Stimulated activated CD4-positive, alpha-beta T cell treated with anti-CD3 and anti-CD28 coated beads, Interleukin-2, amount 100 ng/mL, for 24 hours (primary cell): ENCODE measurements at places on chromosomes 4 and X.

GRCh38 chr4:151983854-151984253 is 223.0 kb upstream of the GATB start:
- DNase-seq = no peak

DNA sequence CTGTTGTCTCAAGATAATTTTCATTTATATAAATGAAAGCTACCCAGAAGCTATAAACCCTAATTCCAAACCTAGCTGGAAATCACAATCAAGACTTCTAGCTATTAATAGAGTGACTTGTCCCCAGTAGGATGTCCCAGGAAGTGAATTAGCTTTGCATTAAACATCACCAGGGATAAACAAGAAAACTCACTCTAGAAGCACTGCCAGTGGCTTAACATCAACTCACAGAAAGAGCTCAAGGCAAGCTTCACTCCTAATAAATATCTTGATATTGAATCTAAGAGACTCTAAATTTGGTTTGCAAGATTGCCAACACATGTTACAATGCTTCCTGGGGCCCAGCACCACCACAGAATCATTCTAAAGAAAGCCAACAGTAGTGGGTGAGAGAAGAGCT is 468.7 kb upstream of the FAM241A start:
- DNase-seq = no peak

- DNase-seq = no peak
Measured at GRCh38 chrX:63686878-63687714, 97.9 kb downstream of the ARHGEF9 start.

DNA sequence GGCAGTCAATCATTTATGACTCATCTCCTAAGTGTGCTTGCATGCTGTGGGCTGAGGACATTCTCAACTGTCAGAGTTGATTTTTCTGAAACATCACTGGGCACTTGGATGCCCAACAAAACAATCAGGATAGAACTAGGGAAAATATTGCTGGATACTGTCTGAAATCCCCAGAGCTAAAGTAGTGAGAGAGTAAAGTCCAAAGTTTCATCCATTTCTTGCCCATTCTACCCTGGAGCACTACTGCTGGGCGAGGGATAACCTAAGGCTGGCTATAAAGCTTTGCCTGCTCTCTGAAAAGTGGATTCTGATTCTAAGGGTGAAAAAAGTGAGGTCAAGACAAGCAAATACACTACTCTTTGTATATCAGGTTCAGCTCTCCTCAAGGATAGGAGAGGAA is 279.6 kb upstream of the EDA2R start:
- no peak for DNase-seq

- no peak for DNase-seq
Measured at GRCh38 chrX:112687189-112687691, 7.5 kb upstream of the LHFPL1 start.

GRCh38 chrX:42094218-42094617 is 170.9 kb upstream of the CASK start:
- no peak for DNase-seq

- no peak for DNase-seq
Measured at GRCh38 chr4:54783402-54784110, 125.8 kb downstream of the KIT start.
